NCI-H510A (cell line): ENCODE measurements at places on chromosomes 6 and 20.

DNA sequence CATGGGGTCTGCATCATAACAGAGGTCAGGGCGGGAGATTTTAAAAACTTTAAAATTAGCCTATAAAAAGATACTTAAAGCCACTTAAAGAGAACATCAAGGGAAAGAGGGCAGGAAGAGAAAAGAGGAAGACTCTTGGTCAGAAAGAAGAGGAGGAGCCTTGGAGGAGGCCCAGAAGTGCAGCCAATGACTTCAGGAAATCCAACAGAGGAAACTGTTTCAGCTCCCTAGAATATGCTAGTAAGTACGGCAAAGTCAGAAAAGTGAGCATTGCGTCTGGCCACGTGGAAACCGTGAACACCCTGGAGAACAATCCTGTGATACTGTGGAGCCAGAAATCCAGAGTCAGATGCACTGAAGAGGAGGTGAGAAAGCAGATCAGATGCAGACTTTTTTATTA is 22.5 kb upstream of the NHSL1 start:
- no peak for DNase-seq

DNA sequence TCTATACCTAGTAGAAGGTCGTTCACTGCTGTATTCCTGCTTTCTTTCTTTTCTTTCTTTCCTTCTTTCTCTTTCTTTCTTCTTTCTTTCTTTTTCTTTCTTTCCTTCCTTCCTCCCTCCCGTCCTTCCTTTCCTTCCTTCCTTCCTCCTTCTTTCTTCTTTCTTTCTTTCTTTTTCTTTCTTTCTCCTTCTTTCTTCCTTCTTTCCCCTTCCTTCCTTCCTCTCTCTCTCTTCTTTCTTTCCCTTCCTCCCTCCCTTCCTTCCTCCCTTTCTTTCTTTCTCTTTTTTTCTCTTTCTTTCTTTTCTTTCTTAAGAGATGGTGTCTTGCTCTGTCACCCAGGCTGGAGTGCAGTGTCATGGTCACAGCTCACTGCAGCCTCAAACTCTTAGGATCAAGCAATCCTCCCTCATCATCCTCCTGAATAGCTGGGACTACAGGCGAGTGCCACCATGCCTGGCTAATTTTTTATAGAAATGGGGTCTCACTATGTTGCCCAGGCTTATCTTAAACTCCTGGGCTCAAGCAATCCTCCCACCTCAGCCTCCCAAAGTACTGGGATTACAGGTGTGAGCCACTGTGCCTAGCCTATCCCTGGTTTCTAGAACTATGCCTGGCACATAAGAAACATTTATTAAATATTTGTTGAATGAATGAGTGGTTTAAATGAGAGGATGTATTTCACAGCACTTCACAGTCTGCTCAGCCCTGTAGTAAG is 2.6 kb upstream of the DNPH1 start:
- DNase-seq = no peak

GRCh38 chr6:144395014-144395413 is 109.9 kb downstream of the UTRN start:
- no peak for DNase-seq

- DNase-seq = no peak
Measured at GRCh38 chr20:19977373-19977770, 39.8 kb upstream of the NAA20 start.

GRCh38 chr6:15573384-15573783 is 89.4 kb downstream of the DTNBP1 start:
- DNase-seq = no peak

DNA sequence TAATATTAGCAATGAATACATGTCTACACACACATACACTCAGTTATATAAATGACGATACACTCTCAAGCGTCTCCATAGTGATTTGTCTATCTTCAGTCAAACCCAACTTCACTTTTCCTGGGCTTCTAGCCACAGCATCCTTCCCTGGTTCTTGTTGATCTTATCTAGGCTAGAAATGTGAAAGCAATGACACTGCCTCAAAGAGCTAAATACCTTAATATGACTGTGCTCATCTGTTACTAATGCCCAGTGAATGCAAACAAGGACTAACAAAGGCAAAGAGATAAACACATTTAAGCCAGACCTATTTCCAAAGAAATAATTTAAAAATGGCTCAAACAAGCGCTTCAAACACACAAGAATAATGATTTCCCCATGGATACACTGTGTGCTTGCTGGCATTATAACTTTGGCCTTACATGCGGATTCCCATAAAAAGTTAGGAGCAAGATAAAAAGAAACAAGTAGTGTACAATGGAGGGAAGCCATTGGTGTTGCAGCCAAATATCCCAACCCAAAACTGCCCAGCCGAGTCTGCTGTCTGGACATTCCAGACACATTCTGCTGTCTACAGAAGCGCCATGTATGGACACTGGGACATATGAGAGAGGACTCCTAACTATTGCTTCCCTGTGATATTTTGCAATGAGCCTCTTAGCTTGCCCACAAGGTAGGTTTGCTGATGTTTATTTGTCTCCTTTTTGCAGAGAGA is 19.5 kb upstream of the DAAM2 start:
- DNase-seq = no peak

DNA sequence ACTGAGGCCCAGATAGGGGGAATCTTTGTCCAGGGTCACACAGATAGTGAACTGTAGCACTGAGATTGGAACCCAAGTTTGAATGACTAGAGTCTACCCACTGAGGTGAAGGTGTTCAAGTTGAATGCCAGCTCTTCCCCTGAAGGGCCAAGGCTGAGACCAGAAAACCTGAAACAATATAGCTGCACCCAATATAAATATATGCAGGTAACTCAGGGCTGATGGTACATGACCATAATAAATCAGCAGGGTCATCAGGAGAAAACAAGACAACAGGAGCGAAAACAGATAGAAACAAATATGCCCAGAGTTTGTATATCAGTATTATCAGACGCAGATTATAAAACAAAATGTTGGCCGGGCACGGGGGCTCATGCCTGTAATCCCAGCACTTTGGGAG is 4.0 kb upstream of the RBCK1 start:
- no peak for DNase-seq

GRCh38 chr20:24131684-24132083 is 143.1 kb upstream of the GGTLC1 start:
- DNase-seq = no peak

- DNase-seq = no peak
Measured at GRCh38 chr6:35044761-35045421, 96.2 kb downstream of the TCP11 start.

GRCh38 chr6:12414096-12414675 is 124.0 kb downstream of the EDN1 start:
- no peak for DNase-seq

GRCh38 chr6:143248359-143248758 is 187.7 kb downstream of the AIG1 start:
- no peak for DNase-seq

DNA sequence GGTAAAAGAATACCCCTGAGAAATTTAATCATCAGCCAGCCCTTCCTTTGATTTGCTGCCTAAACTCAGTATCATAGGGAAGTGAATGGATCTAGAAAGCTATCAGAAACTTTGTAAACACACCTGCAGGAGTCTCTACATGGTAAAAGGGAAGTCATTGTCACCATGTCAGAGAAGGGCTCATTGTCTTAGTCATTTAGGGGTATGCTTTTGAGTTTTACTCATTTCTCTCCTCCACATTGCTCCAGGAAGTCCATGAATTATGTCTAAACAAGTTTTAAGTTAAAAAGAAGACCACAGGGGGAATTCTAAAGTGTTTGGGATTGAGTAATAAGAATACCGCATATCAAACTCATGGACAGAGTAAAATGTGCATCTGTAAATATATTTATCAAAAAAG is 2.5 kb downstream of the SLC17A1 start:
- DNase-seq = no peak

DNA sequence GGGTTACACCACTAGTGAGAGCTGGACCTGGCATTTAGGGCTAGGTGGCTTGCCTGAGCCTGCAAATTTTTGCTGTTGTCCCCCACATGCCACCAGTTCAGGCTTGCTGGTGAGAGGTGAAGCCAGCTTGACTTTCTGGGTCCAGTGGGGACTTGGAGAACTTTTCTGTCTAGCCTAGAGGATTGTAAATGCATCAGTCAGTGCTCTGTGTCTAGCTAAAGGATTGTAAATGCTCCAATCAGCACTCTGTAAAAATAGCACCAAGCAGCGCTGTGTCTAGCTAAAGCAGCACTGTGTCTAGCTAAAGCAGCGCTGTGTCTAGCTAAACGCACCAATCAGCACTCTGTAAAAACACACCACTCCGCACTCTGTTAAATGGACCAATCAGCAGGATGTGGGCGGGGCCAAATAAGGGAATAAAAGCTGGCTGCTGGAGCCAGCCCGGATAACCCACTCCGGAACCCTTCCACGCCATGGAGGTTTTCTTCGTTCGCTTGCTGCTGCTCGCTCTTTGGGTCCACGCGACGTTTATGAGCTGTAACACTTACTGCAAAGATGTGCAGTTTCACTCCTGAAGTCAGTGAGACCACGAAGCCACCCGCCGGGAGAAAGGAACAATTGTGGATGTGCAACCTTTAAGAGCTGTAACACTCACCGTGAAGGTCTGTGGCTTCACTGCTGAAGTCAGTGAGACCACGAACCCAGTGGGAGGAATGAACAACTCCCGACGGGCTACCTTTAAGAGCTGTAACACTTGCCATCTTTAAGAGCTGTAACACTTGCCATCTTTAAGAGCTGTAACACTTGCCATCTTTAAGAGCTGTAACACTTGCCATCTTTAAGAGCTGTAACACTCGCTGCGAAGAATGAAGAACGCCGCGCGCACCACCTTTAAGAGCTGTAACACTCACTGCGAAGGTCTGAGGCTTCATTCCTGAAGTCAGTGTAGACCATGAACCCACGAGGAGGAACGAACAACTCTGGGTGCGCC is 27.3 kb downstream of the GMPR start:
- DNase-seq = no peak

GRCh38 chr6:84508981-84509380 is 255.4 kb downstream of the TBX18 start:
- DNase-seq = no peak

DNA sequence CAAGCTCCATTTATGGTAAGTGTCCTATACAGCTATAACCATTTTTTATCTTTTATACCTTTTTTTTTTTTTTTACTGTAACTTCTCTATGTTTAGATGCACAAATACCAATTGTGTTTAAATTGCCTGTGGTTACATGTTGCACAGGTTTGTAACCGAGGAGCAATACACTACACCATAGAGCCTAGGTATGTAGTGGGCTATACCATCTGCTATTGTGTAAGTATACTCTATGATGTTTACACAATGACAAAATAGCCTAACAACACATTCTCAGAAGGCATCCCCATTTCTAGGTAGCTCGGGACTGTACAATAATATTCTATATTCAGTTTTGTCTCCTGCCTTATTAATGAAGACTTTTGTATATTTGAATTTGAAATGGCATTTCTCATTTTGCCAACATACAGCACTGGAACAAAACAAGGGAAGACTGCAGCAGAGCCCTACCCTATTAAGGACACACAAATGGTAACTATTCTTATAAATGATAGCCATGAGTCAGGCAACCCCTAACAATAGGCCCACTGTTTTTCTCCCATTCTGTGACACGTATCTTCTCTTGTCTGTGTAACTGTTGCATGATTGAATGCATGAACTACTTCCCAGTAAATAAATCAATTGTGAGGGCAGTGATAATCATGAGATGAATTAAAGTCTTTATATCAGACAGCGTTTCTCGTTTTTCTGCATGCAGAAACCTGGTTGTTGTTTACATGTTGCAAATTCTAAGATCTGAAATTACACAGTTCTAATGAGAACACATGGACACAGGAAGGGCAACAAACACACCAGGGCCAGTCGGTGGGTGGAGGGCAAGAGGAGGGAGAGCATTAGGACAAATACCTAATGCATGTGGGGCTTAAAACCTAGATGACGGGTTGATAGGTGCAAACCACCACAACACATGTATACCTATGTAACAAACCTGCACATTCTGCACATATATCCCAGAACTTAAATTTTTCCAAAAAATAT is 173.9 kb downstream of the EPM2A start:
- no peak for DNase-seq

DNA sequence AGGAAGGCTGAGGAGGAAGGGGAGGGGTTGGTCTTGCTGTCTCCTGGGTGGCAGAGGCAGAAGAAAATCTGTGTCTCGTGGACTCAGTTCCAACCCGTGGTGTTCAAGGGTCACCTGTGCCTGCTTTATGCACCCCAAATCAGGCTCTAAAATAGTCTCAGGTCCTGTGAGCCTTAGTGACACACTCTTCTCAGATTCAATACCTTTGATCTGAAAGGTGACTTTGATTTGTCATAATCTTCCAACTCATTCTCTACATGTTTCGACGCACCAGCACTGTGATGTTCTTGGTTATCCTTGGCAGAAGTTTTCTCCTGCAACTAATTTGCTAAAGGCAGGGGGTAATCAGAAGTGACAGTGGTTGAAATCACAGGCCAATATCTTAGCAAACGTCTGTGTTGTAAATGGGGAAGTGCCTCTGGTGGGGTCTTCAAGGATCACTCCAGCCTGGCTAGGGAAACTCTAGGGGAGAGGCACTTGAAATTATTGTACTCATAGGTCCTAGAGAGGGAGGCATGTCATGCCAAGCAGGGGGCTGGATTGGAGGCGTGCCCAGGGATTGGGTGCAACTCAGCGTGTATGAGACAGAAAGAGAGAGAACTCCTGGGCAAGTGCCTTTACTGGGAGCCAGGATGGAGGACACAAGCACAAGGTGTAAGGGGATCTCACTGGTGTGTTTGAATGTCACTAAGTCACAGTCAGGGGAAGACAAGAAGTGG is 19.0 kb upstream of the PRND start:
- no peak for DNase-seq

GRCh38 chr6:116447496-116448011 is 13.6 kb upstream of the CALHM6 start:
- no peak for DNase-seq

- DNase-seq = no peak
Measured at GRCh38 chr20:58751979-58752378, 59.4 kb downstream of the NPEPL1 start.

GRCh38 chr6:53361549-53362031 is 12.8 kb upstream of the ELOVL5 start:
- DNase-seq = no peak

DNA sequence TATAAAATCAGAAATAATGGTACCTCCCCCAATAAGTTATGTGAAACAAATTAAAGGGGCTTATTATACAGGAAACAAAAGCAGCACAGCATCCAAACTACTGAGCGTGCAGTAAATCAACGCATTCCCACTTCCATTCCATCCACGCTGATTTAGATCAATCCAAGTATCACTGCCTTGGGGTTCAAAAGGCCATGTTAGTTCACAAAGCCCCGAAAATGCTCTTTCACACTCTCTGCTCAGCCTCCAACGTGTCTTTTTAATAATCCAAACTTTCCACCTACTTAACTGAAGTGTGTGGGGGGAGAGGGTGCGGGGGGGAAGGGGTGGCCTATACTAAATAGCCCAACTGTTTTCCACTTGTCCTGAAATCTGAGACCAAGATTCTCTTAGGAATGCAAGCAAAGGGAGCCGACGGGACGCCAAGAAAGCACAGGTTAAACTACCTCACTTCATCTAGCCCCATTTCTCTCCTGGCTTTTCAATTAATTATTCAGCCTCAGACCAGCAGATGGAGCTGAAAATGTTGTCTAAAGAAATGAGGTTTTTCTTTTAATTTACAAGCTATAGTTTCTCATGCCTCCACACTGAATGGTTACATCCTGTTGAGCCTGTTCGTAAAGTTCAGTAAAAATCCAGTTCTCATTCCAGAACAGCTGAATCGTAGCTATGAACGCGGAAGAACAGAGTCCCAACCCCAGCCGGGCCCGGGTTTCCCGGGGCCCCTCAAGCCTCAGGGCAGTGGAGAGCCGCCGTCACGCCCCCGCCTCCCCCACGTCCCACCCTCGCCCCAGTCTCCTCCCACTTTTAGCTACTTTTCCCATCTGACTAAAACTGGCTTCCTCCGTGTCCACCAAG is 1.0 kb upstream of the NXT1 start:
- DNase-seq = peak; percentile 60
